ENCODE measurements at places on chromosomes 7 and 10.
A peak's percentile ranks its signal among the peaks of the same experiment; 100 is the strongest.

GRCh38 chr7:119900996-119901672, 371.8 kb upstream of the KCND2 start:
- no peak for DNase-seq

GRCh38 chr7:138527746-138528223, 67.7 kb downstream of the TRIM24 start:
- DNase-seq = no peak

DNA sequence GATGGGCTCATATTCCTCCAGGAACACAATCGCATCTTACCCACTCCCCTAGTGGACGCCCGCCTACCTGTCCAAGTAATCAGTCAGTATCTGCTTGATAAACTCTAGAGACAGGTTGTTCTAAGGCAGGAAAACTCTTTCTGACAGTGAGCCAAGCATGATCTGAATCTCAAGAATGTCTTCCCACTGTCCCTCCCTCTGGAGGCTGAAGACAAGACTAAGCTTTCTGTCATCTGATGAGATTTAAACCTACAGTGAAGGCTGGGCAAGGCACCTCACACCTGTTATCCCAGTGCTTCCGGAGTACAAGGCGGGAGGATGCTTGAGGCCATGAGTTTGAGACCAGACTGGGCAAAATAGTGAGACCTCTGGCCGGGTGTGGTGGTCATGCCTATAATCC, 586.6 kb downstream of the GALNT17 start:
- DNase-seq = no peak

DNA sequence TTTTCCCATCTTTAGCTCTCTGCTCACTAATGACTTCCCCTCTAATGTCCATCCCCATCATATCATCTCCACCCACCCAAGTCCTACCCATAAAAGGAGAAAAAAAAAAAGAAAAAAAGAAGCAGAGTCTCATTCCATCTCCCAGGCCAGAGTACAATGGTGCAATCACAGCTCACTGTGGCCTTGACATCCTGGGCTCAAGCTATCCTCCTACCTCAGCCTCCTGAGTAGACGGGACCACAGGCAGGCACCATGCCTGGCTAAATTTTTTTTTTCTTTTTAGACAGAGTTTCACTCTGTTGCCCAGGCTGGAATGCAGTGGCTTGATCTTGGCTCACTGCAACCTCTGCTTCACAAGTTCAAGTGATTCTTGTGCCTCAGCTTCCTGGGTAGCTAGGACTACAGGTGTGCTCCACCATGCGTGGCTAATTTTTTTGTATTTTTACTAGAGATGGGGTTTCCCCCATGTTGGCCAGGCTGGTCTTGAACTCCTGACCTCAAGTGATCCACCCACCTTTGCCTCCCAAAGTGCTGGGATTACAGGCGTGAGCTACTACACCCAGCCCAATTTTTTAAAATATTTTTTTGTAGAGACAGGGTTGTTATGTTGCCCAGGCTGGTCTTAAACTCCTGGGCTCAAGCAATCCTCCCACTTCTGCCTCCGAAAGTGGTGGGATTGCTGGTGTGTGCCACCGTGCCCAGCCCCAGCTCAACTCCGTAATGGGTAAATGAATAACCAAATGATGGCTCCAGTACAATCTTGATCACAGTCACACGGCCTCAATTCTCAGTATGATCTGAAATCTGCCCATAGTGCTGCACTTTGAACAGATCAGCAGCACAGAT, 24.6 kb upstream of the SGMS1 start:
- no peak for DNase-seq

DNA sequence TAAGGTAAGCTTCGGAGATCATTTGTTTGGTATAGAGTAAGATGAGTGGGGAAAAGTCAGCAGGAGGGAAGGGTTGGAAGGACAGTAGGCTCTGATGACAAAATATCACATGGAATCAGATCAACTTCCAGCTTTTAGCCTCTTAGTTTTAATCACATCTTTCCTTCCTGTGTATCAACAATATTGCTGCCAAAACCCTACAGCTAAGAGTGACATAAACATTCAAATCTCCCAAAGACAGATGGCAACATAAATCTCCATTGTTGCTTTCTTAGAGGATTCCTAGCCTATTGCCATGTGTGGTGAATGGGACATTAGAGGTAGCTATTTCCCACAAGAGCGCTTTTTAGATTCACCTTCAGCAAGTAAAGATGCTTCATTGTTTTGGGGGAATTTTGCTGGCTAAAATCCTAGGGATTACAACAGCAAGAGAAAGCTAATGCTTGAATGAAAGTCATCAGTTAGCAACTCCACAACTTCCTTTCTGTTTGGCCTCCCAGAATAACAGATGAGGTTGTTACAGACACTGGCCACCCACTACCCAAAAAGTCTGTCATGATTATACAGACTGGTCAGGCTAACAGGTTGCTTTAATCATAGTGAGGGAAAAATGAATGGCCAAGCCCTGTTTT, 35.2 kb upstream of the FZD1 start:
- no peak for DNase-seq

- no peak for DNase-seq
Measured at GRCh38 chr10:7260412-7260900, 150.4 kb downstream of the SFMBT2 start.

GRCh38 chr7:27948861-27949260, 208.9 kb downstream of the TAX1BP1 start:
- DNase-seq = no peak

DNA sequence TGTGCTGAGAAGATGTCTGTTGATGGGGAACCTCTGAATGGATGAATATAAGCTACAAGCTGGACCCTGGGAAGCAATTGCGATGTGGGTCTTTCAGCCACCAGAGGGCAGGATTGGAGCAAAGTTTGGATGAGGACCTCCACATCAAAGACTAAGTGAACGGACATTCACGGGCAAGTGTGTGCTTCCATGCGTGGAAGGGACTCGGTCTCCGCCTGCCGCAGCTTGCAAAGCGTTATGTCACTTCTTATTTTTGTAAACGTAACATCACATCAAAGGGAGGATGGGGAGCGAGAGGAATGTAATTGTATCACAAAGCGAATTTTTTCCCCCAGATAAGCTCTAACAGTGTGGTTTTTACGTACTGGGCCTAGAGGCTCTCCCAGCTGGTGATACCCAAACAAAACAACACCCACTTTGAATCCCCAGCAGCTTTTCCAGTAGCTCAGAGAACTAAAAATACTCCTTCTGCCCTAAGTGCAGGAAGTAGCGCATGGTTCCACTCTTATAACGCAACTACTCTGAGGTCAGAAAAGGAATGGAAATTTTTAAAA, 65.0 kb downstream of the VWA2 start:
- peak; percentile 60 for DNase-seq

DNA sequence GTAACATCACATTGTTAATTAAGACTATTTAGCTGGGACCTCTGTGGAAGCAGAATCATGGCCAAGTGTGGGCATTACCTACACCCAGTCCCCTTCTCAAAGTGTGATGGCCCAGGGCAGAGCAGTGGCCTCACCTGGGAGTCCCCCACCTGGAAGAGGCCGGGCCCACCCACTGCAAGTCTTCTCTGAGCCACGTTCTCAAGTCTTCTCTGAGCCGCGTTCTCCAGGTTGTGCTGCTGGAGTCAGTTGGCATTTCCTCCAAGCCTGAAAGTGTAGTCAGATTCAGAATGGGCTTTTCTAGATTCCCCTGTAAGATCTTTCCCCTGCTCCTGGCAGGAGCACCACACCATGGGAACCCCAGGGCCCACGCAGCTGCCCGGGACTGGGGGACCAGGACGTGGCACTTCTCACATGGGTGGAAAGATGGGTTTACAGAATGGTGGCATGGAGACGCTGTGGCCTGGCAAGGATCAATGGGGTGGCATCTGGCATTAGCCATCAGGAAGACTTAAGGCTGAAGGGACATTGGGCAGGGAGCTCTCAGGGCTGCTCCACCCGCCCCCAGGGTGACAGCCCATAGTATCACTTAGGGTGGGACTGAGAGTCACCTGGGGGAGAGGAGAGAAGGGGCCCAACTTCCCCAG, 68.0 kb downstream of the MKI67 start:
- no peak for DNase-seq

- no peak for DNase-seq
Measured at GRCh38 chr10:85542152-85542551, 824.4 kb downstream of the GRID1 start.

- DNase-seq = no peak
Measured at GRCh38 chr7:64875258-64875657, 27.8 kb upstream of the ZNF273 start.

DNA sequence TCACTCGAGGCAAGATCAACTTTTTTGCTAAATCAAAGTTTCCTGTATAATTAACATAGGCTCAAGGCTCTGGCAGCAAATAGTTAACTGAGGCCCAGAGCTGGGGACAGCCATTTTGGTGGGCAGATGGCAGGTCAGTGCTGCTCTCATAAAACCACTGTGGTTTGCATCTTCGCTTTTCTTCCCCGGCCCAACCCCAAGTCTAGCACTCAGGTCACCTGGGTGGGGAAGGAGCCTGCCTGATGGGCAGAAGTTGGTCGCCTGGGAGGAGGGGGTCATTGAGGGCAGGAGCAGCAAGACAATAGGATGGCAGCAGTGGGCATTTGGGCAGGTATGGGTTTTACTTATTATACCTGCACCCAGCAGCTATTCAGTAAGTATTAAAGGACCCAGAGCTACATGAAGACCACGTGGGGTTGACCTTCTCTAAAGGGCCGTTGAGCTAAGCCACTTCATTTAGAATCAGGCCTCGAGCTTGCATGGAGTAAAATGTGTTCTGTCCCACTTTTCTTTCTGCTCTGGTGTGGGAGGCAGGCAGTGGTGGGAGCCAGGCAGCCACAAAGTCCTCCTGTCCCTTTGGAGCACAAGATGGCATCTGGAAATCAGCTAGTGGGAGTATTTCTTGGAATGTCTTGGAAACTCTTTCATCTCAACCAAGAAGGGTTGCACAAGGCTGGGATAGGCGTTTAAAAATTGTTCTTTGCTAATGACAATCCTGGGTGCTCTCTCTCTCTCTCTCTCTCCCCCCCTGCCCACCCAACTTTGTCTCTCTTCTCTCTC, 133.4 kb downstream of the SPAG6 start:
- DNase-seq = no peak

- no peak for DNase-seq
Measured at GRCh38 chr10:14052931-14053330, 277.8 kb downstream of the FRMD4A start.

DNA sequence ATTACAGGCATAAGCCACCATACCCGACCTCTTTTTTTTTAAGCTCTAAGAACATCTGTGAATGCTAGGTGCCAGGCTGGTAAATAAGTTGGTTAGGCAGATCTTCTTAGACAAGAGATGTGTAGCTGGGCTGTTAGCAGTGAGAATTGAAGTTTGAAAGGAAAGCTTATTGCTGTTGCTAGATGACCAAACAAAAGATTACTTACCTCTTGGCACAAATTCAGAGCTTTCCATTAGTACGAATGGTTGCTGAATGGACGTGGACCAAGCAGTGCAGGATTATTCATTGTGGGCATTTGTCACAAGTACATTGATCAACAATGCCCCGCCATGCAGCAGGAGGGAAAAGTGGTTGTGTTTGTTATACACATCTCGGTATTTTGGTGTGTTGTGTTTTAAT, 131.2 kb downstream of the GFRA1 start:
- DNase-seq = no peak

- no peak for DNase-seq
Measured at GRCh38 chr10:30748152-30748973, 118.8 kb upstream of the LYZL2 start.

- DNase-seq = peak; percentile 28
Measured at GRCh38 chr7:137656227-137656849, 190.4 kb downstream of the DGKI start.

DNA sequence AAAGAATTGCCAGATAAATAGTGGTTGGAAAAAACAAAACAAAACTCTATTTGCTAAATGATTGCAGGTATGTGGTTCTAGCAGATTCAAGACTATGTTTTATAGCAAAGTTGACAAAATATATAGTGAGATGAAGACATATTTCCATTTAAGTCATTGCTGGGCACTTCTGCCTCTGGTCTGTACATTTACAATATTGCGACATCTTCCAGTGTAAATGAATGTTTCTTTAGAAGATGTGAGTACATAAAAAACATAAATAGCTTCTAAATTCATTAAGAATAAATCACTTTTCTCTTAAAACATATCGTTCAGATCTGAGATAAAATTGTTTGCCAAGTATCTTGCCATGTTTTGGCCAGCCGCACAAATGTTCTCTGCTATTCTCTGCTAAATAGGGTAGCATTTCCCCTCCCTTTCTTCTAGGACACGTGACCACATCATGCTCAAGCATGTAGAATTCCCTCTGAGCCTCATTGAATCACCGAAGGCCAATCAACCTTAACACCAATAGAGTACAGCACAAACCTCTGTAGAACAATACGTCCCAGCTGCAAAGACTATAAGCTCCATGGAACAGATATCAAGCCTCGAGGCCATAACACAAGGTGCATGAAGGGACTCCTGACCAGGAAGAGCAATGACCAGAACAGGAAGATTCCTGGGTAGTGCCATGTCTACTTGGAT, 1173.3 kb downstream of the GATA3 start:
- DNase-seq = no peak
